NCI-H2029 treated with DMSO at 0.1 percent for 48 hours (cell line): ENCODE measurements at places on chromosomes 1 and 21.

DNA sequence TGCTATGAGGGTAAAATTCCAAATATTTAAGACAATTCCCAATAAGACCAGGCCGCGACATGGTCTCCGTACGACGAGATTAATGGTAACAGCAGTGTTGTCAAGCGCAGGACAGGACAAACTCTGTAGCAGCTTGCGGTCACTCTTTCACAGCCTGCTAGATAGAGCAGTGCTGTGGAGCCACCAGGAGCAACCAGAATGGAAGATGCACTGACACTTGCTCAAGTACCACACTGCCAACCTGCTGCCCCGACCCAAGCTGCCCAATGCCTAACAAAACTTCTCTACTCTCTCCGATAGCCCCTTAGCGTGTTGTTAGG, 636 bp downstream of the WARS2 start:
- DNase-seq = no peak

DNA sequence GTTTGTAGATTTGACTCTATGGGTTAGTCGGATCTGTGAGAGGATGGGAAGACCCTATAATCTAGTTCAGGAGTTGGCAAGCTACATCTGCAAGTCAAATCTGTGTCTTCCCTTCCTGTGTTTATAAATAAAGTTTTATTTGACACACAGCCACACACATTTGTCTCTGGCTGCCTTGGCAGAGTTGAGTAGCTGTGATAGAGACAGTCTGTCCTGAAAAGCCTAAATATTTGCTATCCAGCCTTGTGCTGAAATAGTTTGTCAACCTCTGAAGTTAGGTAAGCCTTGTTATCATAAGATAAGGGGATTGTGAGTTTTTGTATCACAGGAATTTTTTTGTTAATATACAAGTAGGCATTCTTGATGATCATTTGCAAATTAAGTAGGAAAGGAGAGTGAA, 136.8 kb downstream of the NOS1AP start:
- DNase-seq = no peak

- DNase-seq = no peak
Measured at GRCh38 chr1:162091681-162092524, 22.4 kb downstream of the NOS1AP start.

GRCh38 chr1:233916706-233917105, 12.2 kb downstream of the SLC35F3 start:
- no peak for DNase-seq

DNA sequence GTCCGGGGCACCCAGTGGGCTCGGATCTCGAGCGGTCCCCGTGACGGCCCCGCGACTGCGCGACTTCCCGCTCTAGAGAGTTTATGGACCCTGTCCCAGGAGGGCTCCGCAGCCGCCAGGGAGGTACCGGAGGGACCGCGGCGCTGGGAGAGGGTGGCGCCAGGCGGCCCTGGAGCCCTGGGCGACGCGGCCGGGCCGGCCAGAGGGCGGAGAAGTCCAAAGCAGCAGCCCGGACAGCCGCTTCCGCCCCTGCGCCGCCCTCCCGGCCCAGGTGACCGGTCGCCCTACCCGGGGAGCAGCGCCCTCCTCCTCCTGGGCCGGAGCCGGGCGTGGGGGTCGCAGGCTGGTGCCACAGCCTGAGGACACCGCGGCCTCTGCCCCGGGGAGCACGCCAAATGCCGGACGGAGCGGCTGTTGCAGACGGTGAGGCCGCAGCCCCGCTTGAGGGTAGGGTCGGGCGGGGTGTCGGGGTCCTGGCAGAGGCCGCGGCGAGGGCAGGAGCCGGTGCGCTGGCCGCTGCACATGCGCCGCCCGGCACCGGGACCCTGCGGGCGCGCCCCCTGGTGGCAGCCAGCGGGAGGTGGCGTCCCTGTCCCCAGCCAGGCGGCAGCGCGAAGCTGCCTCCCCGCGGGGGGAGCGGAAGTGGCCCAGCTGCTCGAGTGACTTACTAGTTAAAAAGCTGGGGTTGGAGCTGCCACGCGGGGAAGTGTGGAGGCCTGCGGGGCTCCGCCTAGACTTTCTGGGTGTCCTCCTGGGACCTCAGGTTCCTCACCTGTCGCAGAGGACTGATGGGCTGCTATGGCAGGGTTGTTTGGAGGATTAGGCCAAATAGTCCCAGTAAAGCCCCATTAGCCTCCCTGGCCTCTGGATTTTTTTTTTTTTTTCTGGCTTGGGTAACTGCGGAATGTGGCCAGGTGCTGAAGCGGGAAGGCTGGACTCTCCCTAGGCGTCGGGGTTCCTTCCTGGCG, 20.9 kb upstream of the ZNF678 start:
- DNase-seq = peak; percentile 36

GRCh38 chr21:28952686-28953085, 40.0 kb downstream of the LTN1 start:
- no peak for DNase-seq

GRCh38 chr1:207004931-207005830, 27.4 kb downstream of the C1orf116 start:
- peak; percentile 56 for DNase-seq

- DNase-seq = no peak
Measured at GRCh38 chr1:177033628-177034027, 130.9 kb downstream of the ASTN1 start.

GRCh38 chr1:22625262-22625925, 11.0 kb upstream of the C1QA start:
- no peak for DNase-seq

DNA sequence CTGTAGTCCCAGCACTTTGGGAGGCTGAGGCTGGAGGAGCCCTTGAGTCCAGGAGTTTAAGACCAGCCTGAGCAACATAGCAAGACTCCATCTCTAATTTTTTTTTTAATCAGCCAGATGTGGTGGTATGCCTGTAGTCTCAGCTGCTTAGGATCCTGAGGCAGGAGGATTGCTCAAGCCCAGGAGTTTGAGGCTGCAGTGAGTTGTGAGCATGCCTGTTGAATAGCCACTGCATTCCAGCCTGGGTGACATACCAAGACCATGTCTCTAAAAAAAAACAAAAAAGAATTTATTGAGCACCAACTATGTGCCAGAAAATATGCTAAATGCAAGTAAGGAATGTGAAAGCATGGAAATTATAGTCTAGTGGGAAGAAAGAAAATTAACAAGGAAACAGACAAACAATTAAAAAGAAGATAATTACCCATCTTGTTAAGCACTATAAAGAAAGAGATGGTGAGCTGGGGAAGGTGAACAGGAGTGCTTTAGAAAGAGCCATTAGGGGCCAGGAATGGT, 104.0 kb upstream of the ZNF678 start:
- no peak for DNase-seq

DNA sequence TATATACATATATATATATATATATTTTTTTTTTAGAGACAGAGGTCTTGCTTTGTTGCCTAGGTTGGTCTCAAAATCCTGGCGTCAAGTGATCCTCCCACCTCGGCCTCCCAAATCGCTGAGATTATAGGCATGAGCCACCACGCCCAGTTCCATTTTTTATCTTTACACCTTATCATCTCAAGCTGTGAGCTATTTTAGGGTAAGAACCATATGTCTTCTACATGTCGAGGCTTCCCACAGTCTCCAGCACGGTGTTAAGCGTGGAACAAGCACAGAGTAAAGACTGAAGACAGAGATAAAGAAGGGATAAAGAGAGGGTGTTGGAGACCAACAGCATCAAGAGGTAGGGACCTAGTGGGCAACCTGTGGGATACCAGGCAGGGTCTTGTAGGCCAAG, 14.2 kb downstream of the ARHGEF2 start:
- DNase-seq = no peak

DNA sequence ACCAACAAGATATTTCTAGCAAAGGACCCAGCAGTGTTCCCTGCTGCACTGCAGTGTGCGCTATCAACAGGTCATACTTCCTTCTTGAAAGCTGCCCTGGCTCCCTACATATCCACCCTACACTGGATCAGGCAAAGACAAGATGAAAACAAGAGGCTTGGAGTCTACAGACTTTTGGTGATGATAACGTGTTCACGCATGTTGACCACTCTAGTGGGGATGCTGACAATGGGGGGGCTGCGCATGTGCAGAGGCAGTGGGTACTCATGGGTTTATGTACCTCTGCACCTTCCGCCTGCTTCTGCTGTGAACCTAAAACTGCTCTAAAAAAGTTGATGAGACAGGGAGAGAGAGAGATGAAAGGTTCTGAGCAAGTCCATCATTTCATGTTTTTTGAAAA, 5.5 kb downstream of the ENO1 start:
- DNase-seq = no peak

- DNase-seq = no peak
Measured at GRCh38 chr1:27966402-27967105, 6.8 kb downstream of the XKR8 start.

- DNase-seq = peak; percentile 92
Measured at GRCh38 chr1:182259229-182259872, 132.2 kb downstream of the GLUL start.

- no peak for DNase-seq
Measured at GRCh38 chr1:246815693-246816270, 91.6 kb downstream of the SCCPDH start.

- DNase-seq = no peak
Measured at GRCh38 chr1:54791880-54792522, 9.1 kb downstream of the TTC22 start.

DNA sequence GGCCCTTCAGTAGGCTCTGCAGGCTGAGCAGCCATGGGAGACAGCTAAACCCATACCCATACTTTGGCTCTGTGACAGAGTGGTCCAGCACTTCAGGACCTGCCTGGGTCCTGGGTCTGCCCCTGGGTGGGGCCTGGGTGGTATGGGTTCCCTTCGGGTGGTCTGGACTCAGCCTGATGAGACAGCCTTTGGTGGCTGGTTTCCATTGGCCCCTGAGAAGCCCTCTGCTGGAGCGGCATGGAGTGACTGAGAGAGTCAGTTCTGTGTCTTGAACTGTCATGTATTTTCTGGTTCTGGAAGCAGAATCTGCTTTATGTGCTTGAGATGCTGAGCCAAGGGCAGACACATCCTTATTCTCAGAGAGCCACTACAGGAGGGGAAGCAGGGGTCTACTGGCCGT, 31.3 kb upstream of the KCNA2 start:
- DNase-seq = no peak

GRCh38 chr1:37945743-37946702, 830 bp downstream of the INPP5B start:
- DNase-seq = no peak

- no peak for DNase-seq
Measured at GRCh38 chr1:89957107-89957506, 37.8 kb upstream of the ZNF326 start.

- DNase-seq = no peak
Measured at GRCh38 chr21:28738882-28739281, 253.8 kb downstream of the LTN1 start.
